ENCODE measurements at places on chromosomes 7 and 10.

DNA sequence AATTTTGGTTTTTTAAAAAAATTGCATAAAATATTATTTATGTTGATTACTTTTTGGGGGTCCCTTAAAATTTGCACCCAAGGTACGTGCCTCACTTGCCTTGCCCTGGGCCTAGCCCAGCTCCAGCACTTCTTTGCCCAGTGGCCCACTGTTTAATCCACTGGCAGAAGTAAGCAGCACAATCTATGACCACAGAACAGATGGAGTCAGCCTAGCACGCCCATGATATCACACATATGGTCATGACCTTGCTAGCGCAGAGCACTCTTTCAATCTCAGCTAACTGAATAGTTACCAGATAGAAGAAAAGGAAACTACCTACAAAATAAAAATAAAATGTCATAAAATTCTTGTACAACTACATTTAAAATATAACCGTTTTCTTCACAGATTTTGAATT lies 5.6 kb downstream of the OGA start:
- DNase-seq: no peak

DNA sequence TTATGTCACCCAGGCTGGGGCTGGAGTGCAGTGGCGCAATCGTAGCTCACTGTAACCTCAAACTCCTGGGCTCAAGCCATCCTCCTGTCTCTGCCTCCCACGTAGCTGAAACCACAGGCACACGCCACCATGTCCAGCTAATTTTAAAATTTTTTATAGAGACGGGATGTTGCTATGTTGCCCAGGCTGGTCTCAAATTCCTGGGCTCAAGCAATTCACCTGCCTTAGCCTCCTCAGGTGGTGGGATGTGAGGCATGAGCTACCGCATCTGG lies 123.2 kb upstream of the PARD3 start:
- no peak for DNase-seq

- DNase-seq: no peak
Measured at GRCh38 chr7:90994601-90995000, 269.6 kb upstream of the FZD1 start.

- no peak for DNase-seq
Measured at GRCh38 chr10:124259139-124259825, 159.4 kb downstream of the OAT start.

GRCh38 chr7:821688-822087 lies 10.6 kb upstream of the SUN1 start:
- no peak for DNase-seq

- no peak for DNase-seq
Measured at GRCh38 chr10:104209575-104210198, 22.5 kb downstream of the CFAP43 start.

DNA sequence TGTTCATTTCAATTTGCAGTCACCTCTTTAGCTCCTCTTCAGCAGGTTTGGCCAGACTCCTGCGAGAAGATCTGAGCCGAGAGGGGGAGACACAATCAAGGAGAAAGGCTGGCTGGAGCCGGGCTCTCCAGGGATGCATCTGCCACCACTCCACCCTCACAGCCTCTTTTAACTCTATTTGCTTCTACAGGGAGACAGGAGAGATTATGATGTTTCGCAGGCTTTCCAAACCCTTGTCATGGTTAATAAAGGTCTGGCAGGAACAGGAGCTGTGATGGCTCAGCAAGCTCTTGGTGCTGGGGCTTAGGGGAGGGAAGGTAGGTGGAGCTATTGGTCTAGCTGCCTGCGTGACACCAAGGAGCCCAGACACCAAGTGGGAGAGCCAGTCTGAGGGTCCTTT lies 448.1 kb upstream of the PODXL start:
- DNase-seq: no peak

DNA sequence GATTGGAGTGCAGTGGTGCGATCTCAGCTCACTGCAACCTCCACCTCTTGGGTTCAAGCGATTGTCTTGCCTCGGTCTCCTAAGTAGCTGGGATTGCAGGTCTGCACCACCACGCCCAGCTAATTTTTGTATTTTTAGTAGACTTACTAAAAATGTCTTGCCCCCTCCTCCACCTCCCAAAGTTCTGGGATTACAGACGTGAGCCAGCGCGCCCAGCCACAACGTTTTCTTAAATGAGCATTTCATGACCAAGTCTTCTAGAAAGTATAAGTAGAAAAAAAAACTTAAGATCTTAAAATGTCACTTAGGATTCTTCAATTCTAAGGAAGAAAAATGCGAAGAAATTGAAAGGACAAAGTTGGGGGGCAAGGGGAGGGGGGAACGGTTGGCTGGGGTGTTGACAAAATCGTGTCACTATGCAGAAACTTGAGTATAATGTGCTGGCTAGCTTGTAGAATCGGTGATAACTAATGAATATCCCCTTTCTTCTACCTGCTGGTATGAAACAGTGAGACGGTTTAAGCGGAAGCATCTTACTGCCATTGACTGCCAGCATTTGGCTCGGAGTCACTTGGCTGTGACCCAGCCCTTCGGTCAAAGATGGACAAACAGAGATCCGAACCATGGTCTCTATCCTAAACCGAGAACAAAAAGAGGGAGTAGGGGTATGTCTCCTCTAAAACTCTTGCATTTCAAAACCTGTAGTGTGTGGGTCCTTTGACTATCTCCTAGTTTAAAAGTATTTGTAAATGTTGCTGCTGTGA lies 12.7 kb downstream of the FBH1 start:
- DNase-seq: no peak

DNA sequence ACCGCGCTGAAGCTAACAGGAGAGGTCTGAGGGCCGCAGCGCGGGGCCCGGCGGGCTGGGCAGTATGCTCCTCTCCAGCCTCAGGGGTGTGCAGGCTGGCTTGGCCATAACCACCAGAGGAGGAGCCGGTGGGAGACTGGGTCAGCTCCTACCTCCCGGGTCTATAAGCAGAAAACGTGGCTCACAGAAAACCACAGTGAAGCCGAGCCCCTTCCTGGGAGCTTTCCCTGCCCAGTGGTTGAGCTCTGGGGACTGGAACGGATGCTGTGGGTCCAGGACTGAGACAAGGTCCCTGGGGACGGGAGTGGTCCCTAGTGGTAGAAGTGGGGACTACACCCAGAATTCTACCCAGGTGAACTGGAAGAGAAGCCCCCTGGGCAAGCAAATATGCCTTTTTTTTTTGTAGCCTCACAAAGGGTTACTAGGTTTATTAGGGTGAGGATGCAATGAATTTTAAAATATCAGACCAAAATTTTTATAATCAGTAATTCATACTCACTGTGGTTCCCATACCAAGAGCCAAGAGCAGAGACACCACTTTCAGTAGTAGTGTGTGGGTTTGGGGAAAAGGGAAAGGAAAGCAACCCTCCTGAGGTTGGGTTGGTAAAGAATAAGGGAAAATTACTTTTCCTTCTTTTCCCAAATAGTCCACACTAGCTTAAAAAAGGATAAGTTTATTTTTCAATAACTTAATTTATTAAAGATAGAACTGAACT lies 67.9 kb upstream of the PRKCQ start:
- DNase-seq: peak; percentile 44

- no peak for DNase-seq
Measured at GRCh38 chr10:101901340-101901739, 57.7 kb upstream of the KCNIP2 start.

DNA sequence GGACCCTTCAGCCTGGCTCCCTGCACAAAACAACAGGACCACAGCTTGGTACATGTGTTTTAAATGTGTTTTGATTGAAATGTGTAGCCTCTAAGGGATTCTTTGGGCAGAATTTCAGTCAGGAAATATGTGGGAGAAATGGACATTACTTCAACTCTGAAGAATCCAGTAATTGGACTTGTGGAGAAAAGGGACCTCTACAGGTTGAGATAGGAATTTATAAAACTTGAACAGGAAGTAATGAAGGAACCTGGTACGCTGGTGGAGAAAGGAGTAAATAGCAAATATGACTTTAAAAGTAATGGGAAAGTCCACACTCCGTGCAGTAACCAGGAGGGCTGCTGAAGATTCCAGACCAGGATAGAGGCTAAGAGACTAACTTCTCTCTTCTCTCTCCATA lies 220.5 kb downstream of the LHFPL3 start:
- DNase-seq: no peak

- DNase-seq: no peak
Measured at GRCh38 chr10:57880446-57881227, 387.1 kb downstream of the IPMK start.

- DNase-seq: no peak
Measured at GRCh38 chr7:19663816-19664462, 44.9 kb downstream of the POLR1F start.

DNA sequence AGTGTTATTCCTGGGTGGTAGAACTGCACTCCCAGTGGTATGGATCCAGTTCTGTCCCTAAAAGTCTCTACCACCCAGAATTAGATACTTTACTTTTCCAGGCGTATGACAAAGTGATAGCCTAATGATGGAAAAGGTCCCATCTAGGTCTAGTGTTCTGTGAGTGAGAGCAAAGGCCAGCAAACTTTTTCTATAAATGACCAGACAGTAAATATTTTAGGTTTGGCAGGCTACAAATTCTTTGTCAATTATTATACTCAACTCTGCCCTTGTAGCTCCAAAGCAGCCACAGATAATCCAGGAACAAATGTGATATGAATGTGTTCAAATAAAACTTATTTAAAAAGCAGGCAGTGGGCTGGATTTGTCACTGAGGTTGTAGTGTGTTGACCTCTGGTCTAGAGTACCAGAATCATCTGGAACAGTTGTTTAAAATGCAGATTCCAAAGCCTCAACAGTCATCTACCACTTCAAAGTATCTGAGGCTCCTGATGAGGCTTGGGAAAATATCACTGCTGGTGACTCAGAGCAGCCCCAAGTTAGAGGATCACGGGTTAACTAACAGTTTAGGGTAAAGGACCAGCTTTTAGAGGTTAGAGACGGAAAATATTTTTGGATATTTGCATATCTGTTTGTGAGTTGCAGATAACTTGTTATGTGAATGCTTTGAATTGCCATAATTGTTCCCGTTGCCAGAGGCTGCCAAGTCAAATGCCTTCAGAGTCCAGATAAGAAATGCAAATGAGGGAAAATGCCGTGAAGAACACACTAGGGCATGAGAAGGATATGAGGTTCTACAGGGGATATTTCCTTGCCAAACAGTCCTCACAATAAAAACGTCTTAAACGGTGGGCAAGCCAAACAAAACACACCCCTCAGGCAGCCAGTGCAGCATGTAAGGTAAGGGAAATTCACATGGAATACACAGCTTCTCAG lies 19.4 kb downstream of the NRAP start:
- no peak for DNase-seq

DNA sequence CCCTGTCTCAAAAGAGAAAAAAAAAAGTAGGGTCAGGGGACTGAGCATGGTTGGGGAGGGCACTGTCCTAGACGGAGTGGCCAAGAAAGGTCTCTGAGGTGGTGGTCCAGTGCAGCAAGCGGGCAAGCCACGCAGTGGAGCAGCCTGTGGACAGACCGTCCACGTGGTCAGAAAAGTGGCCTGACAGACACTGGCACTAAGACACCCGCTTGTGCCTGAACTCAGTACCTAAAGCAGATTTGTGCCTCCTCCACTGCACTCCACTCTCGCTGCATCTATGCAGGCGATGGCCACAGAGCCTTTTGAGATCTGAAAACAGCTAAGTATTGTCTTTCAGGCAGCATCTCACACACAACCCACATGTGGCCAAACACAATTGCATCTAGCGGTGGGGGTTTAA lies 8.8 kb downstream of the ASB10 start:
- no peak for DNase-seq
